ENCODE measurements at places on chromosomes 7 and 10.

GRCh38 chr10:78745441-78745840, 323.3 kb upstream of the ZMIZ1 start:
- DNase-seq = no peak

- no peak for DNase-seq
Measured at GRCh38 chr10:48931188-48931587, 8.5 kb downstream of the LRRC18 start.

DNA sequence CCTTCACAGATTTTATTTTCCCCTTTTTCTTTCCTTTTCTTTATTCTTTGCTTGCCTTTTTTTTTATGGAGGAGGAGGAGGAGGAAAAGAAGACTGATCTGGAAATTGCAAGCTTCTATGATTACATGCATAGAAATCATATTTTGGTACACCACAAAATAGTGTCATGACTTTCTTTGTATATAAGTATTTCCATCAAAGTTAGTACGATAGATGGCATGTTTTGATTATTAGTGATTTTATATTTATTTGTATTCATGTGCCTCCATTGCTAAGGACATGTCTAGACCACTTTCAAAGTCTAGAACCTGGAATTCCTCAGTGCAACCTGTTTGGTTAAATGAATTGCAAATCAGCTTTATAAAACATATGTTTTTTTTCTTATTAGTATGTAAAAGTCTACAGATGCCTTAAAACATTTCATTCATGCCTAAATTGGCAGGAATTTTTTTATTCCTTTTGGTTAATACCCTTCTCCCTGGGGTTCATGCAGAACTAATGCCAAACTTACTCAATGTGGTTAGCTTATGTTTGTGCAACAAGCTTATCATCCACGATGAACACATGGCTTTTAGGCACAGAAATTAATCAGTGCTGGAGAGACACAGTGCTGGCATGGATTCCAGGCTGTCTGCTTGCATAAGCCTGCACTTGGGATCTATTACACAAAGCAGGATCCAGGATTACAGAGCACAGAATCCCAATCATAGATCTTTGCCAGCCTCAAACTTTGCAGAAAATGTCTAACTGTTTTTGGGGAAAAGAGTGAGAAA, 213.1 kb downstream of the CHRM2 start:
- DNase-seq = peak; percentile 52

- peak; percentile 50 for DNase-seq
Measured at GRCh38 chr10:6275022-6275997, 72.6 kb downstream of the PFKFB3 start.

- DNase-seq = no peak
Measured at GRCh38 chr10:131905603-131906268, 4.9 kb downstream of the PPP2R2D start.

- DNase-seq = no peak
Measured at GRCh38 chr7:20816372-20816959, 29.8 kb upstream of the SP8 start.

GRCh38 chr7:90111-91063, 102.0 kb upstream of the FAM20C start:
- no peak for DNase-seq

Measured in brain (organoid and tissue), 16 donors.